NCI-H1092 (cell line): ENCODE measurements at places on chromosomes 6 and 20.

DNA sequence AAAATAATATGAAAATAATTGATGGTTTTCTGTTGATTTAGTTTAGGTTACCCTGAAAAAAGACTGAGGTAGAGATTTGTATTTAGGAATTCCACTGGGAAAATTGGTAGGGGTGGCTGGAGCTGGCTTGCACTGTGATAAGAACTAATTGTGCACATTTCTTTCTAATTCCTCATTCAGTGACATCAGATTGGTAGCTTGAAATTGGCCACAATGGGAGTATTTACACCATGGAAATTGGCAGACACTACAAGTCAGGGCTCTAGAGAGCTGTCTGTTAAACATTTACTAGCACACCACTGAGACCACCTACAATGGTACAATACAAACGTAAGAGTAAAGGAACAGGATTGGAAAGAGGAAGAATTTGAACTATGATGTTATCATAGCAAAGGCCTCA, 52.0 kb upstream of the ISM1 start:
- no peak for DNase-seq

- DNase-seq: no peak
Observed at GRCh38 chr6:163077134-163077533, 337.4 kb upstream of the QKI start.

DNA sequence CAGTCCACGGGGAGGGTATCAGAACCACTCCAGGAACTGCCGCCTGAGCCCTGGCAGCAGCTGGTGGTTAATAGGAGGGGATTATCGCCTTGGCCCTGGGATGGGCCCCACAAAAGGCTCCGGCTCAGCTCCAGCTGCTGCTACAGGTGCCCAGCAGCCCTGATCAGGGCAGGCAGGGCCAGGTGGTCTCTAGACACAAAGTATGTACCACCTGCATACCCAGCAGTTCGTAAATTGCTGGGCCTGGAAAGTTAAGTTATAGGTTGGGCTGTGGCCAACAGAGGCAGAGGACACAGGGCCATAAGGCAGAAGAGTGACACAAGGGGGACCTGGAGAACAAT, 35.1 kb downstream of the RRBP1 start:
- peak; percentile 89 for DNase-seq

- DNase-seq: no peak
Observed at GRCh38 chr6:30357678-30358540, 13.0 kb downstream of the RPP21 start.

GRCh38 chr6:134416418-134417154, 98.7 kb upstream of the SGK1 start:
- DNase-seq: no peak

- no peak for DNase-seq
Observed at GRCh38 chr20:44990957-44991356, 24.6 kb downstream of the STK4 start.

GRCh38 chr20:17441745-17442144, 89.4 kb downstream of the BFSP1 start:
- no peak for DNase-seq

DNA sequence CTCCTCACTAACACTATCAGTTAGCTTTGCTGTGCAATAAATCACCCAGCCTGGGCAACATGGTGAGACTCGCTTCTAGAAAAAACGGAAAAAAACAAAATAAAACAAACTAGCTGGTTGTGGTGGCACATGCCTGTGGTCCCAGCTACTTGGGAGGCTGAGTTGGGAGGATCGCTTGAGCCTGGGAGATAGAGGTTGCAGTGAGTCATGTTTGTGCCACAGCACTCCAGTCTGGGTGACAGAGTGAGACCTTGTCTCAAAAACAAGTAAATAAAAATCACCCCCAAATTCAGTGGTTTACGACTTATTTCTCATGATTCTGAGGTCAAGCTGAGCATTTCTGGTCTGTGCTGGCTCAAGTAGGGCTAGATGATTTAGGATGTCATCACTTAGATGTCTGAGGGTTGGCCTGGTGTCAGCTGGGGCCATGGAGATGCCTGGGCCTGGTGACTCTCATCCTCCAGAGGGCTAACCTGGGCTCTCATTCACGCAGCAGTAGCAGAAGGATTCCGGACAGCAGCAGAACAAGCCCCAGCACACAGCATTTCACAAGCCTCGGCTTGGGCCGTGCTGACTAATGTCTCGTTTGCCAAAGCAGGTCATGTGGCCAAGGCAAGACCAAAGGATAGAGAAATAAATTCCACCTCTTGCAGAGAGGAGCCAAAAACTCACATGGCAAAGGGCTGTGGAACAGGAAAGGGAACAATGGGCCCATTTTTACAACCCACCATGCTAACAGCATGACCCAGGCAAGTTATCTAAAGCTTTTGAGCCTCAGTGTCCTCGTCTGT, 32.5 kb downstream of the MGME1 start:
- no peak for DNase-seq
